ENCODE measurements at places on chromosomes 13 and 19.

DNA sequence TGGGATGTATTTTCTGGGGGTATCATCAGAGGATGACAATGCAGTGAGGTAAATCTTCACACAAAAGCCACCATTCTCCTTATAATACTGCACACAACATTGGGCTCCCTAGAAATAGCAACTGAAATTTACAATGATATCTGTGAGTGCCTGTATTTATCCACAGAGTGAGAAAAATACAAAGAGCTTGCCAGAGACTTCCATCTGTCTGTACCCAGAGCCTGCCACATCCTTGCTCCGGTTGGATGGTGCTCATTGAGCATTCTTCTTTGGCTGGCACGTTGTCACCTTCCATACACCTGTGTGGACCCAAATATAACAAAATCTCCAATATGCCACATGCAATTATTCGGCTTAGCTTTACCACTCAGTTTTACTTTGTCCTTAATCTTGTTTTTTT lies 189.5 kb upstream of the UFM1 start:
- no peak for DNase-seq

GRCh38 chr13:73082471-73082870 lies 23.7 kb downstream of the KLF5 start:
- no peak for DNase-seq

- DNase-seq: no peak
Observed at GRCh38 chr19:5352229-5352763, 11.7 kb upstream of the PTPRS start.

GRCh38 chr19:13839130-13839937 lies 37.6 kb upstream of the NANOS3 start:
- peak; percentile 91 for DNase-seq

DNA sequence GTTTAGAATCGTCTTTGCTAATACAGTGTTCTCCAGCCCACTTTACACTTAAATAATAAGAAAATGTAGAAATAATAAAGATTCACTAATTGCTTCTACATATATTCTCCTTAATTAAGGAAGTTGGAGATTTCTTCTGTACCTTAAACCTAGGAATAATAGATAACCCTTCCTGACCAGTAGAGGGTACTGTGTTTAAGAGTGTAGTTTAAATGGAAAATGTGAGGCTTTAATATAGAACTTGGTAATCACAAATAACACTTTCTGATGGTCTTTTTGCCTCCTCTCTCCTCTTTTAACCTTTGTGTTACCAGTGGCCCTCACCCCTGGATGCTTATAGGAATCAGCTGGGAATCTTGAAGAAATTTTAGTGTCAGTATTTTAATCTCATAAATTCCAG lies 20.7 kb downstream of the POMP start:
- no peak for DNase-seq

- no peak for DNase-seq
Observed at GRCh38 chr13:62305756-62306155, 890.1 kb upstream of the PCDH20 start.

- DNase-seq: peak; percentile 57
Observed at GRCh38 chr19:6481541-6482342, at the start of gene DENND1C. Gene DENND1C, minus strand, starts transcription at chr19:6481787. Its CDS starts 92 bp downstream, at chr19:6481695.

- DNase-seq: no peak
Observed at GRCh38 chr13:30170569-30170968, 136.8 kb downstream of the KATNAL1 start.

DNA sequence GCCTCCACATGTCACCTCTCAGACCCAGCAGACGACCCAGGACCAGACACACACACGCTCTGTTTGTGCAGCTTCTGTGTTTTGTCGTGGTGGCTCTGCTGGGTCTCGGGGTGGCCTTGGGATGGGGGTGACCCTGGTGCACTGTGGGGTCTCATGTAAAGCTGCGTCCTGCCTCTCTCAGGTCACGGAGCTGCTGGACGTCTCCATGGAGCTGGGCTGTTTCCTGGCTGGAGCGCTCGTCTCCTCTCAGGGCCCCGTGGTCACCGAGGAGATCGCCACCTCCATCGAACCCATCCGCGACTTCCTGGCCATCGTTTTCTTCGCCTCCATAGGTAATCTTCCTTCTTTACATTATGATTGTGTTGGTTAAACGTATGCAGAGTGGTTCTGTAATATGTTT lies 45.4 kb upstream of the TFDP1 start:
- no peak for DNase-seq

DNA sequence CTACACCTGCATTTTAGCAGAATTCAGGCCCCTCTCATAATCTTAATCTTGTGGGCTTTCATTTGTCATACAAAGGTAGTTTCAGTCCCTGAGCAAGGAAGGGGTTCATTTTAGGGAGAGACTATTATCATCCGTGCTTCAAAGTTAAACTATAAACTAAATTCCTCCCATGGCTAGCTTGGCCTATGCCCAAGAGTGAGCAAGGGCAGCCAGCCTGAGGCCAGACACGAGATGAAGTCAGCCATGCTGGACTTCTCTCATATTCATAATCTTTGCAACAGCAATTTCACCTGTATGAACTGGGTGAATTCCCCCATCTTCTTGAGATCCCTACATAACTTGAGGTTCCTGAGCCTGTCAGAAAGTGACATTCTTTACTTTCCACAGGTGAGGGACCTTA lies 13.0 kb downstream of the ERICH4 start:
- no peak for DNase-seq

DNA sequence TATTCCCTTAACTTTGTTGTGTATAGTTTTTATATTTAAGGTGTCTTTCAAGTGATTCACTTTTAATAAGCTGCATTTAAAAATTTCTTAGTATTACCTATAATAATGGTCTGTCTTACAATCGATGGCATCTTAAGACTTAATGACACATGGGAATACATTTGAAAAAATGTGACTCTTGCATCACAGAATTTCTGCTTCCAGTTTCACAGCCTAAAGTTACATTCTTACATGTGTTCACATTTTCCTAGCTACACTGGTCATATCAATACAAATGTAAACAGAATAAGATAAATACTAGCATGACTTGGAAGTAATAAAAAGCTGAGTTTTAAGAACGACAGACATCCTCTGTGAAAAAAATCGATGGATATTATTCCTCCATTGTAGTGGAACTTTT lies 1597.1 kb upstream of the MIR17HG start:
- DNase-seq: no peak

GRCh38 chr19:57708641-57709361 lies at the start of gene ZNF154:
Gene ZNF154, minus strand, starts transcription at chr19:57709204. Its CDS starts 233 bp downstream, at chr19:57708971.
- DNase-seq: peak; percentile 19

GRCh38 chr19:11024259-11024658 lies 63.4 kb downstream of the SMARCA4 start:
- DNase-seq: no peak

GRCh38 chr19:11194656-11195558 lies 2.4 kb downstream of the KANK2 start:
- DNase-seq: no peak

- DNase-seq: no peak
Observed at GRCh38 chr19:906480-906879, 6.5 kb downstream of the R3HDM4 start.

DNA sequence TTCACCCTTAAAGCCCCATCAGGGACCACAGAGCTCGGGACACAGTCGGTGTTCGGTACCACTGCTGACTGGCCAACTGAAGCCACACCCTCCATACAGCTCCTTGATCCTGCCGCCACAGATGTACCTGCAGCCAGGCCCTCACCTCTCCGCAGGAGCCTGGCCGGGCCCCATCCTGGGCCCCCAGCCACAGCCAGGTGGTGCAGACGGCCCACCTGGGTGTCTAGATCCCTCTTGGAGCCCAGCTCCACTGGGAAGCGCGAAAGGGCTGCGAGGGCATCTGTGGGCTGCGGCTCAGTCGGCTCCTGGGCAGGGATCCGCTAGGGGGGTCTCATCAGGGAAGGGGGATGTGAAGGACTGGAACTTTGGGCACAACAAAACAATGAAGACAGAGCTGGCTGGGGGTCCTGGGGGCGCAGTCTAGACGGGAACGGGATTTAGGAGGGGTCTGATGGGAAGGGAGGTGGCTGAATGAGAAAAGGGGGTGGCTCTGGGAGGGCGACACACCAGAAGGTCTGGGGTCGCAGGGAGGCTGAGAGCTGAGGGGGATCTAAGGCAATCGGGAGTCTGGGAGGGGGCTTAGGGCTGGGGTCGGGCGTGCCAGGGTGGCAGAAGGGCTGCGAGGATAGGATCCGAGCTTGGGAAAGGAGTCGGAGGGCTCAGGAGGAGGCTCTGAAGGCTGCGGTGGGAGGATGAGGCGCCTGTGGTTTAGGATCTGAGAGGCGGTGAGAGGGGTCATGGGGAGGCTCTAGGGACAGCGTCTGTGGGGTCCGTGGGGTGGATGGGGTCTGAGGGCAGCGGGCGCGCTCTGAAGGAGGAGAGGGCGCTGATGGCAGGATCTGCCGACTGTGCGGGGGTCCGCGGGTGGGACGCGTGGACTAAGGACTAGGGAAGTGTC lies 15.8 kb downstream of the PRODH2 start:
- no peak for DNase-seq

DNA sequence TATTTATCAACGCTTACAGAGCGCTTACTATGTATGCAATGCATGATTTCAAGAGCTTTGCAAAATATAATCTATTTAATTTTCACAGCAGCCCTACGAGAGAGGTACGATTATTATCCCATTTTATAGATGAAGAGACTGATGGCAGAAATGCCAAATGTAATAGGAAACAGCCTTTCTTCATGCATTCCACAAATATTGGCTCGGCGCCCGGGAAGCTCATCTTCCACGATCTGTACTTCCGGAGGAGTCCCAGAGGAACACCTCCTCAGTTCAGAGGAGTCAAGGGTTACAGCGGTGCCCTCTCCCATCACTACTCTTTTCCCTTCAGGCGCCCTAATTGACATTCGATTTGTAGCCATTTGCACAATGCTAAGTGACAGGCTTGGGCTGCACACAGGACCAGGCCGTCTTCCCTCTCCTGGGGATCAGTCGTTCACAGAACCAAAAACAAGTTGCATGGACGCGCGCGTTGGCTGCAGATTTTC lies 1.1 kb upstream of the ARHGAP35 start:
- DNase-seq: no peak

GRCh38 chr19:2759965-2760364 lies 20.1 kb upstream of the SLC39A3 start:
- no peak for DNase-seq

- DNase-seq: no peak
Observed at GRCh38 chr13:97384371-97384770, 49.6 kb upstream of the RAP2A start.

DNA sequence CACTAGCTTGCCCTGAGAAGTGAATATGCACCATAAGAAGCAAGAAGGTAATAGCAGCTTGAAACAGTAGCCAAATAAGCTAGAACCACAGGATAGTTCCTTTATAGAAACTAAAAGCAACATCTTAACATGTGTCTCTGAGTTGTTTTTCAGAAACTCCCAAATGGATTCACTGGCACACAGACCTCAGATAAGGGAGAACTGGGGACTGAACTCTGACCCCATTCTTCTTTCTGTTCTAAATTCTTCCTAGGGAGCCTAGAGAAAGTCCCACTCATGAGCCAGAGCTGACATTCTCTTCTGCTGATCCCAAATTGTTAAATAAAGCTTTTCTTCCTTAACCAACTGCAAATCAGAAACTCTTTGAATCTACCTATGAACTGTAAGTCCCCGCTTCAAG lies 146.1 kb downstream of the PCDH9 start:
- DNase-seq: no peak

DNA sequence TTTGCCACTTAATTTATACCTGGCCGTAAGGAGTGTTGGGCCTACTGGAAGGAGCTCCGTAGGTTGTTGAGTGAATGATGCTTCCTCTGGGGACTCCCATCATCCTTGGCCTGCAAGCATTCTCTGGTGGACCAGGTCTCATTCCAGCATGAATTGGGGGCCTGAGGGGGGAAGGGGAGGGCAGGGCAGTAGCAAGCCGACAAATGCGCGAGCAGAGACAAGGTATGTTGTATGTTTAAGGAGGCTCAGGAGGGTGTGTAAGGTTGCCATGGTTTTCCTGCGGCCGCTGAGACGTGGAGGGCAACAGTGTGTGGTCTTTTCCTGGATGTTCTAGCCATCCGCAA lies 749 bp downstream of the ZNF264 start:
- no peak for DNase-seq

- peak; percentile 15 for DNase-seq
Observed at GRCh38 chr19:7554990-7555864, 19.7 kb downstream of the PNPLA6 start.

DNA sequence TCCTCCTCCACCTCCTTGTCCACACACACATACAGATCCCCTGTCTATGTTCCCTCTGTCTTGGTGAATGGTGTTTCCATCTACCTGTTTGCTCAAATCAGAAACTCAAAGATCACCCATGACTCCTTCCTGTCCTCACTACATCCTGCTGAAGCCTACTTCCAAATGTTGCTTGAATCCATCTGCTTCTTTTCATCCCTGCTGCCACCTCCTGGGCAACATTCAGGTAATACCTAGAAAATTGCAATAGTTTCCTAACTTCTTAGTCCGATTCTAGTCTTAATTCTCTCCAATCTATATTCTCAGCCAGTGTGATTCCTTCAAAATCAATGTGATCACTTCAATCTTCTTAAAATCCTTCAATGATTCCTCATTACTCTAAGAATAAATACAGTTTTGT lies 155.5 kb upstream of the STARD13 start:
- no peak for DNase-seq

DNA sequence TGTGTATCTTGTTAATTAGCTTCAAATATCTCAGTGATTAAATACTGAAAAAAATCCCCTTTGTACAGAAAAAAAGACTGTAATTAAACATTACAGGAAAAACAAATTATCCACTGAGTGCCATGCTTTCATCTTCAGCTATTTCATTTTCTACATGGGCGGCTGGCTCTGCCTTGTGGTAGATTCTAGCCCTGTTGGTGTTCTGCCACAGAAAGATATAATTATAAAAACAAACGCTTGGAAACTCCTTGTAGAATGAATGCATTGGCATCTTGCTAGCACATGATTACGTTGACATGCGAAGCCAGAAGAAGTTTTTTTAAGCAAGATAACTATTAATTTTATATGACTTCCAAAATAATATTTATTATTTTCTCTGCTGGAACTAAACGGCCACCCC lies 496.8 kb downstream of the MYO16 start:
- DNase-seq: no peak

DNA sequence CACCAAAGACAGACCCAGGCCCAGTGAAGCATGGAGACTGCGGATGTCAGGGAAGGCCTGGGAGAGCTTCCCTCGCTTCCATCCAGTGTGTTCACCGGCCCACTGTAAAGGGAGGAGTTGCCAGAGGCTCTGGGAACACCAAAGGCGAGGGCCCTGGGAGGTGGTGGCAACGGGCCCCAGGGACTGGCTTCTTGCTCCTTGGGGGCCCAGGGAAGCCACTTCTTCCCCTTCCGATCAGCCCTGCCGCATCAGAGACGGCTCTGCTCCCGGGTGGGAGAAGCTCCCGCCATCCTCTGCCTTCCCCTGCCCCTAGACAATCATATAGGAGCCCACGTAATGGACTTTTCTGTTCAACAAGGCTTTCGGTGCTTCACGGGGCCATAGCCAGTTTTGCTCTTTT lies 83.4 kb upstream of the GPR183 start:
- no peak for DNase-seq

GRCh38 chr13:108830916-108831315 lies 201.5 kb downstream of the MYO16 start:
- no peak for DNase-seq

- peak; percentile 77 for DNase-seq
Observed at GRCh38 chr19:18436671-18437490, 1.1 kb downstream of the ISYNA1 start.

- peak; percentile 70 for DNase-seq
Observed at GRCh38 chr19:54188215-54188871, 1.0 kb downstream of the MBOAT7 start.

Measured in activated CD4-positive, alpha-beta T cell treated with anti-CD3 and anti-CD28 coated beads for 4 hours (primary cell).